Karpas-422 (cell line): ENCODE measurements at places on chromosomes 2 and 18.

DNA sequence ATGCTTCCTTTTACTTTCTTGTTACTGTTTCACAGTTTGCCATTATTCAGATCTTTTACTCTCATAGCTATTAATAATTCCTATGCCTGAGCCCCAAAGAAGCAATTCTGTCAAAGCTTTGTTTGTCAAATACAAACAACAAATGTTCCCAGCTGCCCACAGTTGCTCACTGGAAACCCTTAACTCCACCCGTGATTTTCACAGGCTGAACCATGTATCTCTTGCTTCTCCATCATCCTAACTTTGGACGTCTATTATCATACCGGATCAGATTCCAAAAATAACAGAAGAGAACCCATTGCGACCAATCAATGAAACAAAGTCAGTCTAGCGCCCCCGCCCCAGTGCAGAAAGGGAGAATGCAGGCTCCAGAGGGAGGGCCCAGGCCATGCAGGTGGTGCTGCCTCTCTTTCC lies 24.2 kb downstream of the COLEC12 start:
- no peak for DNase-seq

DNA sequence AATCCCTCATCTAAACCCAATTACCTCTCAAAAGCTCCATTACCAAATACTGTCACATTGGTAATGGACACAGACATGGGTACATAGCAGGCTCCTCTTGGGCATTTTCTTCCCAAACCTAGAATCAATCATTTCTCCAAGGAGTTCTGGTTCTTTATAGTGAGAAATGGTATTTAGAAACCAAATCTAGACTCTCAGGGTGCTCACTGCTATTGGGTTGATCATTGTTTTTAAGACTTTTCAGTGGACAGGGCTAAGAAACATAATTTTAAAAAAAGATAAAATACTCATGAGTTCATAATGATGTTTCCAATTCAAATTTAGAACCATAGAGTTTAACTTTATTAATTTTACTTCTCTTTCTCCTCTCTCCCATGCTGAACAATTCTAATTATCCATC lies 9.4 kb upstream of the GLI2 start:
- no peak for DNase-seq

- peak; percentile 56 for DNase-seq
Measured at GRCh38 chr2:23351388-23352141, 33.4 kb upstream of the KLHL29 start.

DNA sequence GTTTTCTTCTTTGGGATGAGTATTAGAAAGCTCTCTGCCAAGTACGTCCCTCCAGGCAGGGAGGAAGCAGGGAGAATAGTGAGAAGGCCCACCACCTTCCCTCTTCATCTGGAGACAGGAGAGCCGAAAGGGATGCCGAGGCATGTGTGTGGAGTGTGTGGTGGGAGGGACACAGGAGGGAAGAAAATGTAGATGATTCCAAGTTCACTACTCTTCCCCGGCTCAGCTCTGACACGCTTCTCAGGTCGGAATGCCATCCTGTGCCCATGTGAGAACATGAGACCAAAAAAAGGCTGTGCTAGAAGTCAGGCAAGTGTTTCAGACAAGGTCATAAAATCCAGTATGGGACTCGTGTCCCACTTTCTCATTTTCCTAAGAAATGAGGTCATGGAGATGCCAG lies 47.4 kb downstream of the GYPC start:
- no peak for DNase-seq

DNA sequence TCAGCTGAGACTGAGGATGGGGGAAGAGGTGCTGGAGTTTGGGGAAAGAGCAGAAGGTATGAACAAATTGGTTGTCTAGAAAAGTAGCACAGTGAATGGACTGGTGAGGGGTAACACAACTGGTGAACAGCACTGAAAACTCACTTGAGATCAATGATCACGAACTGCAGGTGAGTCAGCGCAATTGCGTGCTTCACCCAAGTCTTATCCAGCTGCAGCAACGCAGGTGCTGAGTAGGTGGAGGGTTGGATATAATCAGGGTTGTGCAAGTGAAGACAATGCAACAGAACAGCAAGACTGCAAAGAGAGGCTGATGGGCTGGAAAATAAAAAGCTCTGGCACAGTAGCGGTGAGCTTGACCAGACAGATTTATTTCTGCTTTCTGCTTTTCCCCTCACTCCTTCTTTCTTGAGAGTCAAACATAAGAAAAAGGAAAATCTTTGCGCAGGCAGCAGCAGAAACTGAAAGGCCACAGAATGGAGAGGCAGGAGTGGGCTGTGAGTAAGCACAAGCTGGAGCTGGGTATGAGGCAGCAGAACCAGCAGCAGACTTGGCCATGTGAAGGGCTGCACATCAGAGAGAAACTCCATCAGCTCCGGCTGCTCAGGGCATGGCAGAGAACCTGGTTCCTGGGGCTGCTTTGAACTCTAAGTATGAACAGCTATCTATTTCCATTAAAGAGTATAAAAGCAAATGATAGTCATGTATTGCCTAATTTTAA lies 99.4 kb upstream of the ARL5A start:
- DNase-seq, result no peak

GRCh38 chr2:95056044-95056443 lies 30.5 kb downstream of the MAL start:
- no peak for DNase-seq

GRCh38 chr2:106157416-106157815 lies 36.7 kb downstream of the UXS1 start:
- DNase-seq, result no peak

- no peak for DNase-seq
Measured at GRCh38 chr18:57668021-57668420, 46.4 kb upstream of the NARS1 start.

- DNase-seq, result no peak
Measured at GRCh38 chr2:216909541-216910210, 49.8 kb upstream of the TNP1 start.

- DNase-seq, result no peak
Measured at GRCh38 chr2:240925568-240926515, 19.7 kb downstream of the CROCC2 start.

DNA sequence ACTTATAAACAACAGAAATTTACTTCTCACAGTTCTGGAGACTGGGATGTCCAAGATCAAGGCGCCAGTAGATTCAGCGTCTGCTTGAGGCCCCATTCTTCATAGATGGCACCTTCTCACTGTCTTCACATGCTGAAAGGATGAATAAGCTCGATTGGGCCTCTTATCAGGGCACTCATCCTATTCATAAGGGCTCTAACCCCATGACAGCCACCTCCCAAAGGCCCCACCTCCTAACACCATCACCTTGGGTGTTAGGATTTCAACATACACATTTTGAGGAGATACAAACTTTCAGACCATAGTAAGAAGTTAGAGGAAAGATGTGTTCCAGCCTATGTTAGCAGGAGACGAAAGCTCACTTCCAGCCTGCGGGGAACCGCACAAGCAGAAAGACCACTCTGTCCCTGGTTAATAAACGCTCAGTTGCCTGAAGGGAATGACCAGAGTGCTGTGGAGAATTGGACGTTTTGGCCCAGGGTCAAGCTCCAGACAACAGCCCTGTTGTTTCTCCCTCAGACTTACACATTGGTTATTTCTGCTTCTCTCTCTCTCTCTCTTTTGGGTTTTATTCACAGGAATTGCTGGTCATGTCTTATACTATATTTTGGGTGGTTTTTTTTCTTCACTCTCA lies 90.3 kb downstream of the MAPRE2 start:
- DNase-seq, result no peak

GRCh38 chr2:116489944-116490343 lies 1324.5 kb upstream of the DDX18 start:
- no peak for DNase-seq

DNA sequence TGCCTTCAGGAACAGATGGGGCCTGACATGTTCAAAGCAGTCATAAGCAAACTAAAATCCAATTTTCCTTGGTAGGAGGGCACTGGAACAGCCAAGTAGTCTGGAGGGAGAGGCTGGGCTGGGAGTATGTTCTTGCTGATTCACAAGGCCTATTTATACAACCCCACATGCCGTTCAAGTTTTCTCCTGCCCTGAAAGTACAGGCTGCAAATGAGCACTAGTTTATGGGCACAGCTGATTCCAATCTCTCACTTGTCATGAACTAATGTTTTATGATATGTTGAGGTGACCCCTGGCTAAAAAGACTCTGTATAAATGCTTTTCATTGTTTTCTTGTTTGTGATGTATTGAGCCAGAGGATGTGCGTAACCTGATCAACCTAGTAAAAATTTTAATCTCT lies 183.4 kb upstream of the SRD5A2 start:
- DNase-seq, result no peak

GRCh38 chr2:98899041-98899702 lies 36.9 kb downstream of the CRACDL start:
- DNase-seq, result no peak

- no peak for DNase-seq
Measured at GRCh38 chr2:9127316-9127715, 79.3 kb upstream of the ASAP2 start.

GRCh38 chr2:26216587-26216986 lies 27.8 kb downstream of the HADHA start:
- no peak for DNase-seq

- no peak for DNase-seq
Measured at GRCh38 chr2:39325966-39326365, 82.2 kb upstream of the CDKL4 start.

GRCh38 chr2:234960175-234961088 lies 8.6 kb downstream of the SH3BP4 start:
- DNase-seq, result no peak

DNA sequence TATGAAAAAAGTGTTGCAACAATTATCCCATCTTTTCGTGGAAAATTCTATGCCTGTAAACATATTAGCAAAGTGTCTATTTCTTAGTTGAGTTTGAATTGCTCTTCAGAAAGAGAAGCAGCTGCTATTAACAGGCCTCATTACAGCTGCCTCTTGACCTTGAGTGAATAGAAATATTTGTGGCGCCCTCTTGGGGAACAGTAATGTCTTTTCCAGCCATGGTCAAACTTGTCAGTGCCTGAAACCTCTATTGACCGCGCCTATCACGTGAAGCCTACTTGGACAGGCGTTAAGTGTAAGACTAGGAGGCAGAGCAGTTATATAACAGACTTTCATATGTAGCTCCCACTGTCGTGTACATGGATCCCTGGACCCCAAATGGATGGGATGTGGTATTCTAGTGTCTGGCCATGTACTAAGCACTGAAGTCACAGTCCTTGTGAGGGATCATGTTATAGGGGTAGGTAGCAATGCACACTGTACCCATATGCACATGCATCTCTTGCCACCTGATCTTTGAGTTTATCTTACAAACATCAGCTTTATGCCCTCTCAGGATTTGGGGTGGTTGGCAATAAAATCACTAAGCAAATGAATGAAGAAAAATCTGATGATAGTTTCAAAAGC lies 245.0 kb downstream of the PTGR3 start:
- DNase-seq, result peak; percentile 83

GRCh38 chr18:58234359-58234741 lies 190.3 kb downstream of the NEDD4L start:
- no peak for DNase-seq

DNA sequence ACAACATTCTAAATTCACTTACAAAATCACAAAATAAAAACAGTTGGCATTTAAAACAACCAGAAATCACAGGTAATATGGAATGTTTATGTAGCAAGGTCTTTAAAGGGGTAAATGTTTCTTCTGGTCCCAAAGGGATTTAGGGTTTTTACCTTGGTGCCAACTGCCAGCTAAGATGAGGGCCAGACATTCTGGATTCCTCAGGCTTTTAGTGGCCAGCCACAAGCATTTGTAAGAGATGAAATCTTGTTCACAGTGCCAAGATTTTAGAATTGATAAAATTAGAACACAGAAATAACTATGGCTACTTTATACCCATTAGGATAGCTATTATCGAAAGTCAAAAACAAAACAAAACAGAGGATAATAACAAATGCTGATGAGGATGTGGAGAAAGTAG lies 60.4 kb upstream of the CDKL4 start:
- DNase-seq, result no peak

GRCh38 chr2:31404302-31404701 lies 10.2 kb downstream of the XDH start:
- no peak for DNase-seq

DNA sequence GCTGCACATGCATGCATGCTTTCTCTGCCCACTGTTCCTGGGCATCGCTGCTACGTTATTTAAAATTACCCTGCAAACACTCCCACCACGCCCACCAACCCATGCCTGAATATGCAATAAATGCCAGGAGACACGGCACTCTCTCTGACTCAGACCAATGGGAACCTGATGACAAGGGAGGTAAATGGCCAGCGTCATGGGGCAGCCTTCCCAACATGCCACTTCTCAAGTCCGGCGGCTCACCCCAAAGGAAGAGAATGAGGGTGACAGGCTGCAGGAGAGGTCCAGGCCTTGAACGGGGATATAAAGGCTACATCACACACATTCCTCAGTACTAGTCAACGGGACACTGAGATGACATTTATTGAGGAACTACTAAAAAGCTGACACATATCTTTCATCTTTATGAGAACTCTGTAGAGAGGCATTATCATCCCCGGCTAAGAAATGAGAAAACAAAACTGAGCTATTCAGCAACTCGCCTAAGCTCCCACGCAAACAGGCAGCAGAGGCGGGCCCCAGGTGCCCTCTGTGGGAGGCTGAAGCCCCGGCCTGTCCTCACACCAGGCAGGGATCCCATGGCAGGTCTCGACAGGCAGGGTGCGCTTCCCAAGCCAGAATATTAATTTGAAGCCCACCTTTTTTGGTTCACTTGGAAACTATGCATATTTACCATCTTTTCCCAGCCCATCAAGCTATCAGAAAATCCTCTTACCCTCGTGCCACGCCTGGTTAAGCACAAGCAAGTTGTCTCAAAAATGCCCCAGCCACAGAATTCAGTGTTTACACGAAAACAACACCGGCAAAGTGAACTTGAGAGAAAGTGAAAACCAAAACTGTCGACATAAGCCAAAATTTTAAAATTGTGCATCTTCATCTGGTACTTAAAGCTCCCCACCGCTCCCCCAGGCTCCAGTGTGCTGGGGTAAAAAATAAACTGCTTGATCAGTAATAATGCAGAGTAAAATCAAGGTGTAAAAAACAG lies 166.3 kb downstream of the HDAC4 start:
- DNase-seq, result no peak

DNA sequence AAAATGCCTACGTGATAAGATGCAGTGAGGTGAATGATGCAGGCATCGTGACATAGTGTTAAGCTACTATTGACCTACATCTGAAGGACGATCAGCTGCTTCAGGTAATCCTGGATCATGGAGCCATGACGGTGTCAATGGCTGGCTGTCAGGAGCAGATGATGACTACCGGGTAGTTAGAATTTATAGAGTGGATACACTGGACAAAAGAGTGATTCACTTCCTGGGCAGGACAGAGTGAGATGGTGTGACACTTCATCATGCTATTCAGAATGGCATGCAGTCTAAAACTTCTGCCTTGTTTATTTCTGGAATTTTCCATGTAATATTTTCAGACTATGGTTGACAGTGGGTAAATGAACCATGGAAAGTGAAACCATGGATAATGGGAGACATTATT lies 29.5 kb downstream of the METTL8 start:
- no peak for DNase-seq

GRCh38 chr18:72530622-72531021 lies 13.5 kb downstream of the CBLN2 start:
- DNase-seq, result no peak

DNA sequence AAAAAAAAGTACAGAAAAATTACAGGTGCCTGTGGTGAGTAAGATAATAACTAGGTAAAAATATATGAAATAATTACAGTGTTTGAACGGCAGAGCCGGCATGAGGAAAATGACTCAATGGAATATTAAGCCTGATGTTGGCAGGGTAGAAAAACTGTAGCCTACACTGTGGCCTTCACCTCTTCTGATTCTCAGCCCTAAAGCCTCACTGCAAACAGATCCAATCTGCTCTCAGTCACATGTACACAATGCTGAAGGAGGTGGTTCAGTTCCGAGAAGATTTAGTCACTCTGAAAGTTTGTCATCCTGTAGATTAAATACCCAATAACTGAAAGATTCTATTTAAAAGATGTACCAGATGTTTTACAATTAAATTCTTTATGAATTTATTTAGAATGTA lies 66.9 kb upstream of the MAP3K20 start:
- no peak for DNase-seq
